ENCODE measurements at places on chromosomes 2 and 18.
A peak's percentile ranks its signal among the peaks of the same experiment; 100 is the strongest.

- no peak for DNase-seq
Observed at GRCh38 chr2:181421131-181421458, 36.1 kb upstream of the ITGA4 start.

GRCh38 chr2:33371304-33372090 lies 105.0 kb upstream of the RASGRP3 start:
- no peak for DNase-seq

GRCh38 chr2:12764849-12765605 lies 48.3 kb downstream of the TRIB2 start:
- DNase-seq: no peak

DNA sequence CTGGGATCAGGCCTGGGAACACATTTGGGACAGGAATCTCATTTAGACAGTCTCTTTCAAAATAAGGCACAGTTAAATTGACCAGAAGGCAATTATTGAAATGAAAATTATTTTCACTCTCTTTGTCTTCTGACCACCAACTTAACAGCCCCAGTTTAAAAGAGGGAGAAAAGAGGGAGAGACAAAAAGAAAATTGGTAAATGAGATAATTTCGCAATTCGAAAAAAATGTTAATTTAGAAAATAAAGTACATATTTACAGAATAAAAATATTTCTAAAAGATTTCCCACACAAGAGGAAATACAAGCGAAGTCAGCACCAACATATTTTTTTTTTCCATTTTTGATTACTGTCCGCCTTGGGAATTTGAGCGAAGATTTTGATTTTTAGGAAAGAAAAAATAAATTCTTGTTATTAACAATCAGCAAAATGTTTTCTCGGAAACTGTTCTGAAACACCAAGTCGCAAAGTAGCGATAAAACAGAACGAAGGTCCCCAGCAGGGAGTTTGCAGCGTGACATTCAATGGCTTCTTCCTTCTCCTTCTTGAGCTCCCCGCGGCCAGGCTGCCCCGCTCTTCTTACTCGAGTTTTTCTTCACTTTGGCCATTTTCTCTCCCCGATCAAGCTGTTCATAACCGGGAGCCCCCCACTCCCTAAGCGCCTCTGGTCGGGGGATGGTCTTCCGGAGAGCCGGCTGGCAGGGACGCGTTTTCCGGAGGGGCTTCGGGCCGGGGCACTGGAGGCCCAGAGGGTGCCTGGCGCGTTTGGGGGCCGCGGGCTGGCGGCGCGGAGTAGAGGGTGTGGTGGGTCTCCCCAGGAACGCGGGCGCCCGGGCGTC lies 5.0 kb downstream of the SP9 start:
- no peak for DNase-seq

- DNase-seq: no peak
Observed at GRCh38 chr2:97715951-97716694, 2.7 kb downstream of the ZAP70 start.

GRCh38 chr2:230636684-230637271 lies 75.9 kb upstream of the CAB39 start:
- DNase-seq: no peak

DNA sequence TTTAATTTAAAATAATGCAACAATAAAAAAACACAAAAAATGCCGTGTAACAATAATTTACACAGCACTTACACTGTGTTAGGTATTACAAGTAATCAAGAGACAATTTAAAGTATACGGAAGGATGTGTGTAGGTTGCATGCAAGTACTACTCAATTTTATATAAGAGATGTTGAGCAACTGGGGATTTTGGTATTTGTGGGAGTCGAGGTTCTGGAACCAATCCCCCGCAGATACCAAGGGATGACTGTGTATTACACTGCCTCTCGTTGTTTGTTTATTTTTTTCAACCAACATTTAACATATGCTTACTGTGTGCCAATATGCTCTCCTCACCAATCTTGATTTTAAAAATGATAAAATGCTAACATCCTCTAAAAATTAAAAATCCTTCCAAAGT lies 24.8 kb downstream of the MAP3K2 start:
- no peak for DNase-seq

- DNase-seq: no peak
Observed at GRCh38 chr18:321865-322467, 54.1 kb upstream of the THOC1 start.

- no peak for DNase-seq
Observed at GRCh38 chr2:183532514-183532913, 408.3 kb downstream of the NUP35 start.

DNA sequence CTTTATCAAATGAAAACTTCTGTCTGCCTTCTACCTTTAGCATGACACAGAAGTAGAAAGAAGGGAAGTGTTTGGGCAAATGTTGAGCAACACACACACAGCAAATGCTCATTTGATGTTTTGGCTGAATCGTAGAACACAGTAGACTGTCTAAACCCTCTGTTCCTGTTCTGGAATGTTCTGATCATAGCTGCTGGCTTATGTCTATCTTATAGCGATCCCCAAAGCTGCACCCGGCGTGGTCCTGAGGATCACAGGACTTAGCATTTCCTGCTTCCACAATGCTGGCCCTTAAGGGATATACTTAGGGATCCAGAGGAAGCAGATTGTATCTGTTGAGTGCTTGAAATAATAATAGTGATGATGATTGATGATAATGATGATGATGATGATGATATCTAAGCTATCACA lies 15.2 kb downstream of the GNLY start:
- DNase-seq: no peak

DNA sequence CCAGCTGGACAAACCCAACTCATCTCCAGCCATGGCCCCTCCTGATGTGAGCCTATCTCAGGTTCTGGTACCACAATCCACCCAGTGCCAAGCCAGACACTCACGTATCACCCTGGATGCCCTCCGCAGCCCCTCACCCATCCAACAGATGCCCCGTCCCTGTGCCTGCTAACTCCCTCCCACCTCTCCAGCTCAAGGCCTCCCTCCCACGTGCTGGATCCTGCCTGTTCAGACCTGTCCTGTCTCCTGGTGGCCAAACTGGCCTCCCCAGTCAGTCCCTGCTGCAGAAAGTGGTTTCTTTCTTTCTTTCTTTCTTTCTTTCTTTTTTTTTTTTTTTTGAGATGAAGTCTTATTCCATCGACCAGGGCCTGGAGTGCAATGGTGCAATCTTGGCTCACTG lies 86.2 kb downstream of the RRM2 start:
- no peak for DNase-seq

GRCh38 chr2:189047171-189047888 lies 73.2 kb downstream of the COL3A1 start:
- DNase-seq: no peak

DNA sequence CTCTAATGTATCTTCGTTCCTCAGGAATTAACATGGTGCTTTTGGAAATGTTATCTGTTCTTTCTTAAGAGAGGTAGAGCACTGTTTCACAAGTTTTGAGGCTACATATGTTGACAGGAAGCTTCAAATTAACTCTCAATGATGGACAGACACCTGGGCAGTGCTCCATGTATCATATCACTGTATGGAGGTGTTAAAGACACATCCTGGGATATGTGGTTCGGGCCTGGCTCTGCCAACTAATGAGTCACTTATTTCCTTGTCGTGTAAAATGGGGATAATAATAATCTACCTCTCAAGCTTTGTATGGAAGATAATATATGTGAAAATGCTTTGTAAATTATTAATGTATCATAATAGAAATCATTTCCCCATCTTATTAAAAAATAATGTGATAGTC lies 90.2 kb downstream of the PARD3B start:
- no peak for DNase-seq

DNA sequence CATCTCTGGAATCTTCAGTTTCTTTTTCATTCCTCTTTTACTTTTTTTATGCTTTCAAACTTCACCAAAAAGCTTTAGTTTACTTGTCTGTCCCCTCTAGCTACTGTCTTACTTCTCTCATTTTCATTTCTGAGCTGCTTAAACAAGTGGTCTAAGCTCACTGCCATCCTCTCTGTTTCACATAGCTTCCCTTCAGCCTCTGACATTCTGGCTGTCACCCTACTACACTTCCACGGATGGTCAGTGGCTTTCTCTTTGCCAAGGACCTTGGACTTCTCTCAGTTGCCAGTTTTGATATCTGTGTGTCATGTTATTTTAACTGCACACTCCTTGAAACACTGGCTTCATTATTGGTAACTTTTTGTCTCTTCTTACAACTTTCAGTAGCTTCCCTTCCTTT lies 176.1 kb downstream of the IKZF2 start:
- DNase-seq: no peak

DNA sequence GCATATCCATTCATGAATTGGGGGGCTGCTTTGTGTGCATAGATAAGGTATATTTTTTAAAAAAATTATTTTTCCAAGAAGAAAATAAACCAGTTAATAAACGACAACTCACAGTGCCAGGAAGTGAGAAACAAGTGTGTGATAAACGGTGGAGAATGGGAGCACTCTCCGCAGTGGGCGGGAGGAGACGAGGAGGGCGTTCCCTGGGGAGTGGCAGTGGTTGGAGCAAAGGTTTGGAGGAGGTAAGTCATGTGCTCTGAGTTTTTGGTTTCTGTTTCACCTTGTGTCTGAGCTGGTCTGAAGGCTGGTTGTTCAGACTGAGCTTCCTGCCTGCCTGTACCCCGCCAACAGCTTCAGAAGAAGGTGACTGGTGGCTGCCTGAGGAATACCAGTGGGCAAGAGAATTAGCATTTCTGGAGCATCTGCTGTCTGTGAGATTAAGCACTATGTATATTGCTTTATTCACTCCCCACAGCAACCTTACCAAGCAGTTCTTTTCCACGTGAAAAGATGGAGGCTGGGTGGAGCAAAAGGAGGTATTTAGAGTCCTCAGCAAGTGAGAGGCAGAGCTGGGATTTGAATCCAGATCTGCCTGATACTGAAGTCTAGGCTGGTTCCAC lies 27.0 kb upstream of the CASP8 start:
- DNase-seq: peak; percentile 83

GRCh38 chr2:171018522-171018921 lies 89.5 kb downstream of the GORASP2 start:
- DNase-seq: no peak

- no peak for DNase-seq
Observed at GRCh38 chr2:46308629-46309028, 11.4 kb downstream of the EPAS1 start.

DNA sequence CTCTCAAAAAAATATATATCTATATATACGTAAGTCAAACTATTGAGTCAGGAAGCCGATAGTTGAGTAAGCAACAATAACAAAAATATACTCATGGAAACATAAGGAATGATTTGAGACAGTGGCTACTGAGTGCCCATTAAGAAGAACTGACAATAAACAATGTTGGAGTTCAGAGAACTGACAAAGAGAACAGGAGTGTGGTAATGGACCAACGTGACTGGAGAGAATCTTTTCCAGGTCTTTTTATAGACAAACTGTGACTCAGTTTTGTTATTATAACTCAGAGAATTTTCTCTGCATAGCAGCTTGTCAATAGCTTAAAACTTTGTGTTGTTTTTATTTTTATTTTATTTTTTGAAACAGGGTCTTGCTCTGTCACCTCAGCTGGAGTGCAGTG lies 4.6 kb upstream of the GALM start:
- no peak for DNase-seq

GRCh38 chr2:200484934-200485333 lies 24.9 kb downstream of the KCTD18 start:
- no peak for DNase-seq

- no peak for DNase-seq
Observed at GRCh38 chr2:3238951-3239841, 138.4 kb downstream of the EIPR1 start.

- DNase-seq: no peak
Observed at GRCh38 chr2:644871-645270, 32.3 kb downstream of the TMEM18 start.

DNA sequence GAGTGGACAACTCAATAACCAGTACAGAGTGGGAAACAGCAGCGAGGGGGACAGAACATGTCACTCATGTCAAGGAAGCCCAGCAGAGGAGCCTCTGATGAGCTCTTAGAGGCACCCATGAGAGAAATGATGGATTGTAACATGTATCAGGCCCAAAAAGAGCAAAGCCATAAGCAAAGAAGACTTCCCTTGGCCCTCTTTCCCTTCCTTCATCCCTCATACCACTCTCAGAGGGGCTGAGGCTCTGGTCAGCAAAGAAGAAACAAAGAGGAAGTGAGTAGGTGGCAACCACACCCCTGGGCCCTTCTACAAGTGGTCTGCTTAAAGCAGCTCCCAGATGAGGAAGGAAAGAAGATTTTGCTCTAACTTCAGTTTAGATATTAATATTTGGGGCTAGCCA lies 112.8 kb downstream of the CDC42EP3 start:
- no peak for DNase-seq

GRCh38 chr2:206163251-206163880 lies 3.7 kb downstream of the EEF1B2 start:
- no peak for DNase-seq

DNA sequence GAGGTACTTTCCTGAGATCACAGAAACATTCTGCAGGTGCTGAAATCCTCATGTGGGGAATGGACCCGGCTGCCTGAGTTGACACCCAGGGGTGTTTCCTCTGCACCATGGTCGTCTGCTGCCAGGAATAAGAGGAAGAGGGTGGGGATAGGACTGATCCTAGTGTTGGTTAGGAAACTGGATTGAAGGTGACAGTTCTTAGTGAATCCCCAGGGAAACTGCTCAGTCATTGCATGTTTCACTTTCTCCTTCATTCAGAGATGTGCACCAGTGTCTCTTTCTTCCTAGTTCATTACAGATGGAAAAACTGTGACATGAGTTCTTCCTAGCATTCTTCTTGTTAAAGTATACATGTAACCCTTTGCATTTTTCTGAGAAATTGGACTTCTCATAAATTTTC lies 294.3 kb downstream of the PTGR3 start:
- DNase-seq: no peak

- DNase-seq: no peak
Observed at GRCh38 chr2:197359859-197360258, 49.3 kb upstream of the ANKRD44 start.

- DNase-seq: no peak
Observed at GRCh38 chr2:692767-693166, 15.6 kb upstream of the TMEM18 start.

- DNase-seq: no peak
Observed at GRCh38 chr18:79058007-79058406, 11.2 kb upstream of the ATP9B start.

- DNase-seq: peak; percentile 35
Observed at GRCh38 chr18:61093965-61094364, 239.3 kb upstream of the CDH20 start.

- no peak for DNase-seq
Observed at GRCh38 chr2:138485019-138485418, 16.6 kb upstream of the SPOPL start.

- DNase-seq: no peak
Observed at GRCh38 chr2:26696351-26696816, 3.9 kb downstream of the KCNK3 start.

DNA sequence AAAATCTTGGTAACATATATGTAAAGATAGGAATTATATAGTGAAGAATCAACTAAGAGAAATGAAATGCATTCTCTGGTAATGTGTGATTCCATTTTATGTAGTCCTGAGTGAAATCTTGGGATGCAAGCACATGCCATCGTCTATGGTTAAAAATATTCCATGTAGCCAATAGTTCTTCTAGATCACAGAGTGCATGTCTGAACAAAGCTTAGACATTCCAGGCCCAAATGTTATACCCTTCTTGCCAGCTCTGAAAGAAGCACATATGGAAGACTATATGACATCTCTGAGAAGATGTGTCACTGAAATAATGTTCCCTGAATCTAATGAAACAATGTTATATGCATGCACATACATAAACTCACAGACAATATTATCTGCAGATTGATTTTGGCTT lies 92.3 kb upstream of the TFPI start:
- DNase-seq: no peak

GRCh38 chr2:64348386-64349130 lies 105.4 kb upstream of the LGALSL start:
- no peak for DNase-seq
